Neural progenitor cell (in vitro differentiated cells): ENCODE measurements at places on chromosomes 6 and 20. TPM values are rescaled to one million over a fixed set of nuclear protein-coding genes. Genes with fewer than 3 reads are reported as not detected.

Gene VGLL2
- not detected in 2 replicates for total RNA-seq

Gene LY6G5B
- total RNA-seq, result 2.8 and 8.6 TPM in 2 replicates

Gene RBM24
- total RNA-seq, result 17.3 and 27.6 TPM in 2 replicates

Gene NKX2-4
- not detected in 2 replicates for total RNA-seq

Gene SYCP2L
- 8.9 and 12.5 TPM in 2 replicates for total RNA-seq

Gene FAM83B
- 5.3 and 6.3 TPM in 2 replicates for total RNA-seq

DNA sequence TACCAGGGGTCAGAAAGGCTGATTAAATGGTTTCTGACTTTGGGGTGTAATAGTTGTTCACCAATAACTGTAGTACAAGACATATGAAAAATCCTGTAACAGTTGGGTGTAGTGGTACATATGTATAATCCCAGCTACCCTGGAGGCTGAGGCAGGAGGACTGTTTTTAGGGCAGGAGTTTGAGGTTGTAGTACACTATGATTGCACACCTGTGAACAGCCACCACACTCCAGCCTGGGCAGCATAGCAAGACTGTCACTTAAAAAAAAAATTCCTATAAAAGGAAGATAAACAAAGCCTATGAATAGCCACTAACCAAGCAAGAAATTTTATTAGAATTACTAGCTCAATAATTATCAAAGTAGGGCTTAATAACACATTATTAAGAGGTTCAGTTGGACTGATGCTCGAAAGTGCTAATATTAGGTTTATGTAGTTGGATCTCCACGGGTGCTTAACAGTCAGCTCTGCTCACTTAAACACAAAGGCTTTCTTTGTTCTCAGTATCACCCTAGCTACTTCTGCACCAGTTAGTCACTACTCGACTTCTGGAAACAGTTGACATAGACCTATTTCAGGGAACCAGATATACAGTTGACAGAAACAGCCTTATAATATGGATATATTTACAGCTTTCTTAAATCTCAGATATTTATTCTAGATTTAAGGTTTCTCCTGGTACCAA is 113.0 kb downstream of the MTFR2 start:
- H3K27ac ChIP-seq, result no peak overlapping the region
- H3K27me3 ChIP-seq, result no peaks in the 10 kb centered on the region
- no peaks in the 10 kb centered on the region for H3K36me3 ChIP-seq
- H3K4me1 ChIP-seq, result no peaks in the 10 kb centered on the region

GRCh38 chr20:30593572-30593971 is 663.9 kb upstream of the DEFB115 start:
- H3K36me3 ChIP-seq, result no peaks in the 10 kb centered on the region
- no peak for DNase-seq
- no peak overlapping the region for H3K27ac ChIP-seq
- H3K27me3 ChIP-seq, result no peaks in the 10 kb centered on the region
- H3K4me1 ChIP-seq, result no peaks in the 10 kb centered on the region

DNA sequence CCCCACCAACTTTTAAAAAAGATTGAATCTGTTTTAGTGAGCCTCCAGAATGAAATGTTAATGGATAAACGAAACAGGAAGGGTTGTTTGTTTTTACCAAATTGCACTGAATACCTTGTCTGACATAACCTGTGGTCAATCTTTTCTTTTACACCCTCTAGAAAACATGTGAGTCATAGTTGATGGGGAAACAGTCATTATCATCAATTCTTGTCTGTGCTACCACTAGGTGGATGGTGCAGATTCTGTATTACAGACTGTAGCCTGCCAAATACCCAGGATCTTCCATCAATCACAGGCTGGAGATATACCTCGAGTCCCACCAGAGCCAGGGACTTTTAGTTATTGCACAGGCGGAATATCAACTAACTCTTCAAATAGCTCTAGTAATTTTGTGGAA is 29.5 kb upstream of the PKIB start:
- DNase-seq, result no peak
- no peaks in the 10 kb centered on the region for H3K4me1 ChIP-seq
- H3K36me3 ChIP-seq, result peaks cover 22% of the 10 kb centered on the region
- H3K27me3 ChIP-seq, result no peaks in the 10 kb centered on the region
- H3K4me3 ChIP-seq, result no peak overlapping the region

DNA sequence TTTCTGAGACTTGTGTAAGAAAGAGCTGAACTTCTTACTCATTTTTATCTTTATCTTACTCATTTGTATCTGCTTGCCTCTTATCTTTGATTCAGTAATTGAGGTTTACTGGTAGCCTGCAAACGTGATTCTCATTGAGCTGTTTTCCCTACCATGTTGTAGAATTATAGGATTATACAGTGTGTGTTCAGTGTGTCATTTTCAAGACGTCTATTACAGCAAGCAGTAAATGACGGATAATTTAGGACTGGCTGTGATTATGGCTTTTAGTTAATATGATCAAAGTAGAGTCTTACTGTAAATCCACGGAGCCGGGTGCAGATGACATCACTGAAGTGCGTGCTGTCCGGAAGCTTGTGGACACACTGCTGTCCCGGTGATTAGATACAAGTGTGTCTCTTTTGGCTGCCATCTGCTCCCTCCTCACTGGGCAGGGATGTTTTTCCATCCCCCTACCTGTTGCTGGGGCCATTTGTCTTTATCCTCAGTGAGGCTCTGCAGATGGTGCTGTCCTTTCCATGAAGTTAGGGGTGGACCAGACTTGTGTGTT is 6.0 kb downstream of the NELFCD start:
- no peak overlapping the region for H3K4me3 ChIP-seq
- H3K27ac ChIP-seq, result no peak overlapping the region
- H3K36me3 ChIP-seq, result peaks cover 9% of the 10 kb centered on the region
- DNase-seq, result no peak

DNA sequence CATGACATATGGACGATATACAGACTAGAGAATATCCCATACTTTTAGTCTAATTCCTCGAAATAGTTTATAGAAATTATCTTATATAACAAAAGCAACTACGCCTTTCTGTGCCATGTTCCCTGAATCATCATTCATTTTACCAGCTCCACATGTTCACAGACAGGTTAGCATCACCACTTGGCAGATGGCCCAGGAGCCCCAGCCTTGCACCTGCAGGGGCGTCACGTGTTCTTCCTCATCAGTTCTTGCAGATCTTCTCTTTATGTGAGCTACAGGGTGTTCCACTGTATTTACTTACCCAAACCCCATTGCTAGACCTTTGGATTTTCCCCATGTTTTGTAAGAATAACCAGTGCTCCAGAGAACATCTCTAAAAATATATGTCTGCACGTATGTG is 12.6 kb upstream of the BNIP5 start:
- peaks cover 4% of the 10 kb centered on the region for H3K4me1 ChIP-seq
- no peaks in the 10 kb centered on the region for H3K36me3 ChIP-seq
- DNase-seq, result no peak
- no peak overlapping the region for H3K27ac ChIP-seq
- H3K27me3 ChIP-seq, result no peaks in the 10 kb centered on the region

DNA sequence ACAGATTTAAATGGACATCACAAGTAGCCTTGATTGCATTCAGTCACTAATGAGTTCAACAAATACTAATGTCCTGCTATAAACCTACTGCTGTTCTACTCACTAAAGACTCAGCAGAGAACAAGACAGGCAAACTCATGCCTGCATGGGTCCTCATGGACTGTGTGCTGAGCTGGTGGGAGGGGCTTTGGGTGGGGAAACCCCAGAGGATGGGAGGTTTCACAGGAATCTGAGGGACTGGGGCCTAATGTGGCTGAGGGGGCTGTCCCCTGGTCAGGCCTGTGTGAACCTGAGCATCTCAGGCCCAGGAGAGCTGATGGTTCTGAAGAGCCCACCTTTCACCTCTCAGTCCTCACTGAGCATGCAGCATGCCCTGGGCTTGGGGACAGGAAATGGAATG is 1.4 kb downstream of the CST8 start:
- H3K4me3 ChIP-seq, result no peak overlapping the region
- DNase-seq, result no peak
- no peak overlapping the region for H3K27ac ChIP-seq
- no peaks in the 10 kb centered on the region for H3K27me3 ChIP-seq
- H3K36me3 ChIP-seq, result no peaks in the 10 kb centered on the region
- H3K4me1 ChIP-seq, result no peaks in the 10 kb centered on the region

DNA sequence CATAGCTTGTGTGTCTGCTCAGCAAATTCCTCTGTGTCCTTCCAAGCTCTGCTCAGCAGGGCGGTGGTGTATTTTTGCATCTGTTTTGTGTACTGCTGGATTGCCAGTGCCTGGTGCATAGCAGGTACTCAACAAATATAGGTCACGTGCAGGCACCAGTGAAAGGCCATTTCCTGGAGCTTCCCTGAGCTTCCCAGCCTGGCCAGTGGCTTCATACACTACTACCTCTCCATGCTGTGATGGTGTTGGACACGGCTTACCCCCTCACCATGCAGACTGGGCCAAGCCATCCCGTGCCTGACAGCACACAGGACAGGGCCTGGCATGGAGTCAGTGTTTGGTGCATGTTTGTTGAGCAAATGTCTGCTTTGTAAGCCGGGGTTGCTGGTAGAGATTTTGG is 7.7 kb upstream of the PHACTR3 start:
- H3K4me3 ChIP-seq, result no peak overlapping the region
- H3K4me1 ChIP-seq, result no peaks in the 10 kb centered on the region
- H3K27ac ChIP-seq, result no peak overlapping the region
- DNase-seq, result no peak
- H3K36me3 ChIP-seq, result no peaks in the 10 kb centered on the region

DNA sequence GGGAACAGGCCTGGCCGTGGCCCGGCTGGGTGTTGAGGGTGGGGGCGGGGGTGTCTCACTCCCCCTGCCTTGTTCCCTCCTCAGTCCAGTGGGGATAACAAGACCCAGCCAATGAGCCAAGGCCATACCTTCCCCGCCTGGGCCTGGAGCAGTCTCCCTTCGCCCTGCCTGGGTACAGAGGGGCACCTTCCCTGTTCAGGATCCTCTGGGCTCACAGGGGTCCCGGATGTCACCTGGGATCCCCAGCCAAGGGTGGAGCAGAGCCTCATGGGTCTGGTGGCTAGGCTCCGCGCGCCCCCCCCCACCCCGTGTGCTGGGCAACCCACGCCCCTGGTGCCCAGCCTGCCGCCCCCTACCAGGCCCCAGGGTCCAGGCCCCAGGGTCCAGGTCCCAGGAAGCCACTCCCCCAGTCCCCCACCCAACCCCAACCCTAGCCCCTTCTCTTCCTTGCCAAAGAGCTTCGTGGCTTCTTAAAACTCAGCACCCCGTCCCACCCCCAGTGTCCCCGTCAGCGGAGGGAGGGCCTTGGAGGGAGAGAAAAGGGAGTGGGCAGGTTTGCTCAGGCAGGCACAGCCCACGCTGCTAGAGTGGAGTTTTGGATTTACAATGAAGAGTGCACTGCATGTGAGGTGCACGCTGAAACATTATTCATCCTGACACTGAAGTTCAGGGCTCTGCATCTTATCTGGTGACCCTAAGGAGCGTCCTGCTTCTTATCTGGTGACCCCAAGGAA is 11.8 kb downstream of the HRH3 start:
- H3K4me1 ChIP-seq, result peaks cover 5% of the 10 kb centered on the region
- DNase-seq, result no peak
- H3K27me3 ChIP-seq, result no peaks in the 10 kb centered on the region
- H3K27ac ChIP-seq, result no peak overlapping the region

DNA sequence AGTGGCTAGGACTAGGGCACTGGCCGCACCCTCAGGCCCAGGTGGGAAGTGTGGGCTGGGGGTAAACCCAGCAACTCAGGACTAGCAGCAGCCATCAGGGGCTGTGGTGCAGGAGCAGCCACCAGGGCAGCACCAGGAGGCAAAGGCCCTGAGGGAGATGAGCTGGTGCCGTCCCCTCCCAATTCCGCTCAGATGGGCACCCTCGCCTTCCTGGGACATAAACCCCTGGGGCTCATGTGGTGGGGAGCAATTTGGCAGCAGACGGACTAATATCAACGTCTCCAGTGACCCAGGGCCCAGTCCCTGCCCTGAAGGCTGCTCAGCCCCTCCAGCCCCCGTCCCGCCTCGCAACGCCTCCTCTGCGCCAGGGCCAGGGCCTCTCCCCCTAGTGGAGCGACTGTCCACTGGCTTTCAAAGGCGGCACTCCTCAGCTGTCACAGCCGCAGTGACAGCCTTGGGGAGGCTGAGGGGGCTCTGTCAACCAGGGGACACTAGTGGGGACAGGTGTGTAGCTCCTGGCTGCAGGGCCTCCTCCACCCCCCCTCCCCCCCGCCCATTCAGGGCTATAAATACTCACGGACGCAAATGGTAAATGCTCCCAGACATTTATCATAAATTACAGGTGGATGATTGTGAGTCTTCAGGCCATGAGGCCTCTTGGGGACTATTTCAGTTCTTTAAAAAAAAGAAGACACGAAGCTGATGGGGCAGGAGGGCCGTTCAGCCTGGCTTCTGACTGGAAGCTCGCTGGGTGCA is 349.9 kb downstream of the ZFAND3 start:
- H3K27ac ChIP-seq, result no peak overlapping the region
- H3K4me3 ChIP-seq, result no peak overlapping the region
- DNase-seq, result peak; percentile 55
- peaks cover 18% of the 10 kb centered on the region for H3K4me1 ChIP-seq
- no peaks in the 10 kb centered on the region for H3K36me3 ChIP-seq

GRCh38 chr6:166351715-166352285 is 9.5 kb upstream of the SFT2D1 start:
- no peak overlapping the region for H3K4me3 ChIP-seq
- H3K4me1 ChIP-seq, result peaks cover 11% of the 10 kb centered on the region
- no peaks in the 10 kb centered on the region for H3K27me3 ChIP-seq
- peak; percentile 41 for DNase-seq
- no peaks in the 10 kb centered on the region for H3K36me3 ChIP-seq
- no peak overlapping the region for H3K27ac ChIP-seq

DNA sequence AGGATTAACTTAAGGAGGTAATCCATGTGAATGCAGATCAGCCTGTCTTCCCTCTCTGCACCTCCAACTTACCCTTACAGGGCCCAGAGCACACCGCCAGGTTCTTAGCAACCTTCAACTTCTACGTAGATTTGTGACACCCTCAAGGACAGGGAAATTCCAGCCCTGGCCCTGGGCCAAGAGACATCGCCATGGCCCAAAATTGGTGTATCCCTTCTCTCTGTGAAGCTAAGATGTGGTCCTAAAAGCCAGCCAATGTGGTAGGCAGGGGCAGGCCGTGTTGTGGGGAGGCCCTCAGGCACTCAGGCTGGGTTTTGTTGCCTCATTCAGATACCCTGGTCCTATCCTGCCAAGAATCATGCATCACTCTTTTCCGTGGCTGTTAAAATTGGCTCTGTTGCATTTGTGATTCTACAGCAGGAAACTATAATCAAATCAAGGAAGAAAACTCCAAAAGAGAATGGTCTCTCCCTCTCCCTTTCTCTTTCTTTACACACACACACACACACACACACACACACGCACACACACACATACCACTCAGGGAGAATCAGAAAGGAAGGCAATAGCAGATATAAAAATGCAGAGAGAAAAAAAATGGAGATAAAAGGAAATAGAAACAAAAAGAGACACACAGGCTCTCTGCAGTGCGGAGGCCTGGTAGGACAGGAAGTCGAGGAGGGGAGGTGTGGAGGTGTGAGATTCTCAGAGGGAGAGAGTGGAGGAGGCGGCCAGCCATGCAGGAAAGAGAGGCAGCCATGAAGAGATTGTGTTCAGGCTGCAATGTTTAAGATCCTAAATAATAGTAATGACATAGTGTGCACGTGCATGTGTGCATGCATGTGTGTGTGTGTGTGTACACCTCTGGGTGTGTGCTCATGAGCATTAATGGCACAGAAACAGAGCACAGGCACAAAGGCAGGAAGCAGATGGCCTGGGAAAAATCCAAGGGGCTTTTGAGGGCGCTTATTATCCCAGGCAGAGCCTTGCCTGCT is 201.8 kb upstream of the LRFN2 start:
- no peak for DNase-seq
- peaks cover 4% of the 10 kb centered on the region for H3K27me3 ChIP-seq
- H3K36me3 ChIP-seq, result no peaks in the 10 kb centered on the region
- H3K4me1 ChIP-seq, result no peaks in the 10 kb centered on the region
- H3K27ac ChIP-seq, result no peak overlapping the region

- peaks cover 15% of the 10 kb centered on the region for H3K4me1 ChIP-seq
- no peak overlapping the region for H3K4me3 ChIP-seq
- H3K27ac ChIP-seq, result no peak overlapping the region
- DNase-seq, result no peak
These were observed 114.3 kb upstream of the CD93 start for GRCh38 chr20:23200413-23200812.
